ENCODE measurements at places on chromosomes 5 and 9.

- DNase-seq: peak; percentile 61
Measured at GRCh38 chr5:137822158-137822764, 45.4 kb upstream of the MYOT start.

DNA sequence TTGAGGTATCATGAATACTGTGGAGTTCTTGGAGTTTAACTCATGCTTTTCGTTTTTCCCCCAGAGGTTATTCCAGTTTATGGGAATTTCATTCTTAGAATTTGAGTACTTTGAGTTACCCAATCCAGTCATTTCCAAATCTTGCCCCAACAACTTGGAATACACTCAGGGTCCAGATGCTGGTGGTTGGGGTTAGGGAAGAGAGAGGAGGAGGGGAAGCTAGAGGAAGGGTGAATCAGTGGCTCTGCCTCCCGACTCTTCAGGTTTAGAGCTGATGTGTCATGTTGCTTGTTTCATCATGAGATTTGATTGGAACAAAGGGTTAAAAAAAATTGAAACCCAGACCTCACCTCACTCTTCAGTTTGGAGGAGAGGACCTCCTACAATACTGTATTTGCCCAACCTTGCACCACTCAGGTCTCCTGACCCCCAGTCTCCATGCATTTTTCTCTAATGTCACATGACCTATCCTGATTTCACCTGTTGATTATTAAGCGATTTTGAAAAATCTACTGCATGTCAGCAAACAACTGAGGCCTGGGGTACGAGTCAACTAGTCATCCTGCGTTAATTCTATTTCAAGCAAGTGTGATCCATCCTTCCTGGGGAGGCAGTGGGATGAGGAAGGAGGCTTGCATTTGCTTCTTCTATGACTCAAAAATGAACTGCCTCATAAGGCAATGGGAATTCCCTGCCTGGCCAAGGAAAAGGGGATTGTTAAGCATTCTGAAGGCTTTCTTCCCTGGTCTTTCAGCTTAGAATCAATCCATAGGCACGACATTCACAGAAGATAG lies 6.2 kb upstream of the SLC1A3 start:
- peak; percentile 35 for DNase-seq

GRCh38 chr5:38347040-38347763 lies 88.8 kb downstream of the EGFLAM start:
- DNase-seq: peak; percentile 76

DNA sequence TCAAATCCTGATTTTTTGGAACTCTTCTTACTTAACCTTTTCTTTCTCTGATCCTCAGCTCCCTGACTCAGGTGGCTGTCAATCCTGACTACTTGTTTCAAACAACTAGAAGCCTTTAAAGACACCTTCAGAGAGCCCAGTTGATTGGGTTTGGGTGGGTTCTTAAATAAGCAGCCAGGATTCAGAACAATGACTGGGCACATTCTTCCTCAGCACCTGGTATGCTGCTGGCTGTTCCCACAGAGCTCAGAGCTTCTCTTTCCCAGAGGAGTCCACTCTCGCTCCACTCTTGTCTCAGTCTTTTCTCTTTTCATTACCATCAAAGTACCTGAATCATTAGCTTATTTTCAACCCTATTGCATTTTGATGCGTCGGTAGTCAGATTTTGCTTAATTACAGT lies 22.5 kb downstream of the PCSK5 start:
- no peak for DNase-seq

GRCh38 chr5:14134083-14134482 lies 9.1 kb upstream of the TRIO start:
- DNase-seq: peak; percentile 32

DNA sequence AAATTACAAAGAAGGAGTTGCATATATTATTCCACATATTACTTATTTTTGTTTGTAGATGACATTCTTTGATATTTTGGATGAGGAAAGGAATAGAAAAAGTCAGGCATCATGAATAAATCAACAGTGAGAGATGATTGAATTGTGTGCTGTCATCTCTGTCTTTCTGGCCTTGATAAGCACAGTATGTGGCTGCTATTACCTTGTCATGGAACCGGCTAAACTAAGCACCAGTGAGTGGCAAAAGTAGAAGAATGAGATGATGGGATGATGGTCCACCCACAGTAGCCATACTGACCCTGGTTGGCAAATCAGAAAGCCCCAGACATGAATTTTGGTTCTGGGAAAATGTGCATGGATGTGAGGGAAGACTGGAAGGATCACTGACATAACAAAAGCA lies 361.2 kb upstream of the DMAC1 start:
- no peak for DNase-seq

DNA sequence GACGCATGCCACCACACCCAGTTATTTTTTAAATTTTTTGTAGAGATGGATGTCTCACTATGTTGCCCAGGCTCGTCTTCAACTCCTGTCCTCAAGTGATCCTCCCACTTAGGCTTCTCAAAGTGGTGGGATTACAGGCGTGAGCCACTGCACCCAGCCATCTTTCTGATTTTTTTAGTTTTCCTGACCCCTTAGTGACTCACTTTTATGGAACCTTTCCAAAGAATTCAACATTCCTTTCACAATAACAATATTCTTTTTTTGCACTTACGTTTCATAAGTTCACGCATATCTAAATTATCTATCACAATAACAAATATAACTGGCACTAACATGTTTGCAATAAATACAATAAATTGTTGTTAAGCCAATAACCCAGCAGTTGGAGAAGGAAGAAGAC lies 8.5 kb downstream of the ELOVL7 start:
- DNase-seq: peak; percentile 20

DNA sequence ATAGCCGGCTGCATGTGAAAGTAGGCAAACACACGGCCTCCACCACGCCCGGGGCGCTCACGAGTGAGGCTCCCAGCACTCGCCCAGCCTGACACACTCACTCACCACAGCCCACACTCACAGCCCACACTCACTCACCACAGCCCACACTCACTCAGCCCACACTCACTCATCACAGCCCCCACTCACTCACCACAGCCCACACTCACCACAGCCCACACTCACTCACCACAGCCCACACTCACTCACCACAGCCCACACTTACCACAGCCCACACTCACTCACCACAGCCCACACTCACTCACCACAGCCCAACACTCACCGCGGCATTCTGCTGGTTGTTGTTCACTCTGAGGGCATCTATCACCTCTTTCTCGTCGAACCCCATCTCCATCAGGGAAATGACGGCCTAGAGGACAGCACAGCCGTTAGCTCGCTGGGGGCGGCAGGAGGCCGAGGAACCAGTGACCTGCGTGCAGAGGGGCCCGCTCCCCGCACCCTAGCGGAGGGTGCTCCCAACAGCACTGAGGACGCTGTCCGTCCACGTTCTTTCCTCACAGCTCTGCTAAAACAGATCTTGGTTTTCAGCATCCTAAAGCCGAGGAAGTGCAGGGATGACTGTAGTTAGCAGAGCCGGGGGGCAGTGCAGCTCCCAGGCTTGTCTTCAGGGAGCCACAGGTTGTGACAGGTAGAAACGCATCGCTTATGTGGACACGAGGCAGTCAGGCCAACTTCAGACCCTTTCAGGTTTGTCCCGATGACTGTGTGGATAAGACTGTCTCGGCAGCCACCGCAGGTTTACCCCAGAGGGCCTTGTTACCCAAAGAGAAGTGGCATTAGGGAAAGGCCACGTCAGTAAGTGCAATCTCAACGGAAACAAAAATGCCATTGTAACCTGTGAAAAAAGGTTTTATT lies 21.6 kb downstream of the UBAC1 start:
- no peak for DNase-seq

DNA sequence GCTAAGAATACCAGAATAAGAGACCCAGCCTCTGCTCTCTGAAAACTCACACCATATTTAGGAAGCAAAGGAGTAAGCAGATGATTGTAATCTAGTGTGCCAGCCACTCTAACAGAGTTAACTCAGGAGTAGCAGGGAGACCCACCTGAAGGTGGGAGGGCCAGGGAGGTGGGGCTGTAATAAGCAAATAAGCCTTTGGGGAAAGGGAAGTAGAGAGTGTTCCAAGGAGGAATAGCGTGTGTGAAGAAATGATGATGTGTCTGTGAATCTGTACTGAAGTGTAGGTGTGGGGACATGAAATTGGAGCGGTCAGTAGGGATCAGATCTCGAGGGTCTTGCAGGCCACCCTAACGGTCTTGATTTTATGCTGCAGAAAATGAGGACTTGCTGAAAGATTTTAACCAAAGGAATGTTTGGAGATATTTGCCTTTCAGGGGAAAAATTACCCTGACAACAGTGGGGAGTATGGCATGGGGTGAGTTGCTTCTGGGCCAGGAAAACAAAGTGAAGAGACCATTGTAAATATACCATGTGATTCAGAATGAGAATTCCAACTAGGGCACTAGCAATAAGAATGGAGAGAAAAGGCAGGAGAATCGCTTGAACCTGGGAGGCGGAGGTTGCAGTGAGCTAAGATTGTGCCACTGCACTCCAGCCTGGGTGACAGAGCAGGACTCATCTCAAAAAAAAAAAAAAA lies 44.1 kb upstream of the FSD1L start:
- no peak for DNase-seq

GRCh38 chr5:173858021-173858669 lies 30.0 kb upstream of the CPEB4 start:
- DNase-seq: no peak

DNA sequence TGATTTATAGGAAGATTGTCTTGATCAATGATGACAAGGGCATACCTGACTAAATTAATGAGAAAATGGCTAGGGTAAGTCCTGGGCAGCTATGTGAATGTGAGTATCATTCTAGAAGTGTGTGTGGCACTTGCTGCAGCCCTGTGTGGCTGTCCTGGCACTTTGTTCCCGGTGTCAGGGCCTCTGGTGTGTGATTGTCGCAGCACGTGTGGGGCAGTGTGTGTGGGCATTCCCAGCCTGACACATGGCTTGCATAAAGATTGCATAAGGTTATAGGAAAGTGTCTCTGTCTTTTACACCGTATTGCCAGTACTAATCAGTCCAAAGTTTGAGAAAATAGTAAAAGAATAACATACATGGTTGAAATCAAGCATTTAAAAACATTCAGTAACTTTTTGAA lies 74.4 kb downstream of the TRIO start:
- DNase-seq: no peak

- no peak for DNase-seq
Measured at GRCh38 chr5:9765419-9766140, 135.4 kb upstream of the TAS2R1 start.

GRCh38 chr5:138979684-138980280 lies 104.6 kb upstream of the LRRTM2 start:
- peak; percentile 21 for DNase-seq

- DNase-seq: no peak
Measured at GRCh38 chr9:114284316-114285060, 38.4 kb upstream of the ORM1 start.

- no peak for DNase-seq
Measured at GRCh38 chr9:34338665-34339385, 9.5 kb downstream of the NUDT2 start.

DNA sequence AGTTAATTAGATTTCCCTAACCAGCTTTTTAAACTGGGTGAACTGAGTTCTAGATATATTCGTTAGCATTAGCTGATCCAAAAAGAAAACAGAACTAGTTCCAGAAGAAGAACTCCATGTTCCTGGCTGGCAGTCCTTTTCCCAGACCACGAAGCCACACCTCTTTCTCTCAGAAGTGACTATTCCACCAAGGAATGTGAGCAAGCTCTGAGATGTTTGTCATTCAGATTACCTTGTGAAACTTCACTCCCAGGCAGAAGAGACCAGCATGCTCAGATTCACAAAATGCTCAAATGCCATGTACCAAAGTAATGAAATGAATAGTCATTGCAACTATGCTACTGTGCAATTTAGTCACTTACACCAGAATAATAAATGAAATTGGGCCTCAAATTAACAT lies 4.4 kb upstream of the SSBP2 start:
- peak; percentile 90 for DNase-seq

GRCh38 chr9:21096172-21096900 lies 18.6 kb upstream of the IFNB1 start:
- DNase-seq: peak; percentile 69

DNA sequence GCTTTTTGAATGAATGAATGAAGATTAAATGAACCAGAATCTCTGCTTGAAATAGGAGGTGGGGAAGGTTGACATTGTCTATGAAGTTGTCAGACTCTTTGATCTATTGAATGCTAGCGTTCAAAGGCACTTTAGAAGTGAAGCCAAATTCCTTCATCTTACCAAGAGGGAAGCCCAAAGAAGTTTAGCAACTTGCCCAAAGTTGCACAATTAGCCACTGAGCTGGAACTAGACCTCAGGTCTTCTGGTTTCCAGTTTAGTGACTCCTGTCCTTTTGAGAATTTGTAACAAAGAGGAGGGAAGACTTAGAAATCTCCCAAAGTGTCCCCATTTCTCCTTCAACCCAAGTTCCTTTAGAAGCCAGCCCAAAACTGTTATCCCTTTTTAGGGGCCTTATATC lies 20.7 kb upstream of the SLC1A3 start:
- no peak for DNase-seq

DNA sequence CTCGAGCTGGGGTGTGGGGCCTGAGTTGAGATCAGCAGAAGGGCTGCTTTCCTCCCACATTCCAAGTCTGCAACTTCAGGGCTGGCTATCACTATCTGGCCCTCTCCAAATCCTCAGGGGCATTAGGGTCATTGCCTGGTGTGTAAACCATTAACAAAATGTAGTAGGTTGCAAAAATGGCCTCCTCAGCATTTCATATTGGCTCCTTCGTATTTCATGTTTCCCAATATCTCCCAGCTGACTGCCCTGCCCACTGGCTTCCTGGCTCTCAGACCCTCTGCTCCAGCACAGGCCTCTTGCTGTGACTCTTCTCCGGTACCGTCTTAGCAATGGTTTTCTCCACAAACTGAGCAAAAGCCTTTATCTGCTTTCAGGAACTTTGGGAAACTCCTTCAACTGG lies 113.8 kb downstream of the GADD45G start:
- no peak for DNase-seq

GRCh38 chr5:104793031-104793754 lies 1230.6 kb upstream of the NUDT12 start:
- DNase-seq: peak; percentile 59

- DNase-seq: no peak
Measured at GRCh38 chr9:7707934-7708333, 91.6 kb downstream of the DMAC1 start.

DNA sequence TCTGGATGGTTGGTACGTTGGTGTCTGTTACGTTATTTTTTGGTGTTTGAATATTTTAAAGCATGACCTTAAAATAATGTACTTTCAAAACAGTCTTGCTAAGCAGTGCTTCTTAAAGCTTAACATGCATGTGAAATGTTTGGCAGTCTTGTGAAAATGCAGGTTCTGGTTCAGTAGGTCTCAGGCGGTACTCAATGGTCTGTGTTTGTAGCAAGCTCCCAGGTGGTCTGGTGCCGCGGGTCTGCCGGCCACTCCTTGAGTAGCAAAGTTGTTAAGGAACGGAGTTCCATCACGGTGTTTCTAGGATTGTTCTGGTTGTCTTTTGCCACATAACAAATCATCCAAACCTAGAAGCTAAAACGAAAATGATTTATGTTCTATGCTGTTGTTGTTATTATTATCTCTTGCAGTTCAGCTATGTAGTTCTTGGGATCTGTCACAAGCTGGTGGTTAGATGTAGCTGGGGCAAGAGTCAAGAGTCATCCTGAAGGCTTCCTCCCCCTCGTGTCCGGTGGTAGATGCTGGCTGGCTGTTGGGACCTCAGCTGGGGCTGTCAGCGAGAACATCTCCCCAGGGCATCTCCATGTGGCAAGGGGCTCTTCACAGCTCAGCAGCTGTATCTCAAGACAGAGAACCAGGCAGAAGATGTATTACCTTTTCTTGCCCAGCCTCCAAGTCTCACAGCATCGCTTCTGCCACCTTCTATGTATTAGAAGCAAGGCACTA lies 186.8 kb downstream of the PALM2AKAP2 start:
- DNase-seq: no peak
